ENCODE measurements at places on chromosomes 13 and 19.

DNA sequence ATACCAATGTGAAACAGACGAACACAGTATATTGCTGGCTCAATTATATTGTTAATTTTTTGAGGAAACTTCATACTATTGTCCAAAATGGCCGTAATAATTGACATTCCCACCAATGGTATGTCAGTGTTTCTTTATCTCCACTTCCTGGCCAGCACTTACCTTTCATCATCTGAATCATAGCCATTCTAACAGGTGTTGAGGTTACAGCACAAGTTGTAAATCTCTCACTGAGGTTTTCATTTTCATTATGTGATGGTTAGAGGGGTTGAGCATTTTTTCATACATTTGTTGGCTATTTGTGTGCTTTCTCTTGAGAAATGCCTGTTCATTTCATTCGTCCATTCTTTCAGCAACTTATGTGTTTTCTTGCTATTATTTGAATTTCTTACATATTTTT is 824.0 kb downstream of the UQCRFS1 start:
- no peak for DNase-seq

- no peak for DNase-seq
Measured at GRCh38 chr13:47121092-47121763, 224.4 kb upstream of the HTR2A start.

GRCh38 chr13:106178816-106179215 is 356.6 kb downstream of the EFNB2 start:
- DNase-seq: no peak

GRCh38 chr13:52665325-52665724 is 12.7 kb downstream of the SUGT1 start:
- DNase-seq: peak; percentile 10

GRCh38 chr13:98563071-98563470 is 13.8 kb downstream of the STK24 start:
- no peak for DNase-seq

DNA sequence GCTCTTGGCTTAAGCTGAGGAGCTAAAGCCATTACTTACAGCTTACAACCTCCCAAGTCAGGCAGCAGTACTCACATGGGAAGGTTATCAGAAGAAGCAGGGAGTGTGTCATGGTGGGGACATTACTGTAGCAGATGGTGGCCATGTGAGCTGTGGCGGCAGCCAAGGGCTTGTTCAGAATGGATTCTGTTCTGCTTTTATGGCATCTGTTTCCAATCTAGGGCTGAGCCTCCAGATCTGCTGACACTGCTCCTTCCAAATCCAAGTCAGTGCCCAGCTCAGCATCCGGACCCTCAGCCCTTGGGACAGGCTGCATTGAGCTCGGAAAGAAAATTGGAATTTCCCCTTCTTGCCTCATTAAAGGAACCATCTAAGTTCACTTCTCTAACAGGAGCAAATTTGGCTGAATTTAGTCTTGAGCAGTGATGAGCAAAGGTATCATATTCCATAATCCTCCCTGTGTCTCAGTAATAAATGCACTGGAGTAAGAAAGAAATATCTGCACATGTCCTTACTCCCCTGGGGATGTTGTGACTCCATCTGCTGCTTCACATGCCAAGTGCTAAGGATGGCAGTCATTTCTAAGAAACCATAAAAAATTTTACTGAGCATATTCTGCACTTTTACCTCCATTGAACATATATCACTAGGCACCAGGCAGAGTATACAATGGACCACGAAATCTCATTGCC is 73.9 kb downstream of the KCTD12 start:
- DNase-seq: peak; percentile 78

- no peak for DNase-seq
Measured at GRCh38 chr19:56271151-56271550, 1.4 kb upstream of the EDDM13 start.

DNA sequence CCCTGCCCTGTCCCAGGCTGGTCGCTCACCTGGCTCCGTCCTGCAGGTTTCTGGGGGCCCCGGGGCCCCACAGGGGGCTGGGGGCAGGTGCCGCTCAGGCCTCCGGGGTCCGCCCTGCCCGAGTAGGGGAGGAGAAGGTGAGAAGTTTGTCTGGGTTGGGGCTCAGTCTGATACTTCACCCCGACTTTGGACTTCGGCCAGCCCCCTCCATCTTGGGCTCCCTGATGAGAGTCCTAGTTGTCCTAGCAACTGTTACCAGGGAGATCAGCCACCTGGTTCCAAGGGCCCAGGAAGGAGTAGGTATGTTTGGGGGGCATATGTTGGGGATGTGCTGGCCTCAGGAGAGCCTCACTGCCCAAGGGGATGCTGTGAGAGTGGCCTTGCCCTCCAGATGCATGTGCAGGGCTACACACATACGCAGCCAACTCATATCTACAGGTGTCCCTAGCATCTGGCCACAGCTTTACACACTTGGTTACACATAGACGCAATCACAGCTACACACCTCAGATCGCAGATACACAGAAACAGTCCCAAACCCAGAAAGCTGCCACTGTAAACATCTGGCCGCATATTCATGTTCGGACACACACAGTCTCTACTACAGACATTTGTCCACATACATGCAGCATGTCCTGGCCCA is 3.4 kb downstream of the NUMBL start:
- DNase-seq: no peak

DNA sequence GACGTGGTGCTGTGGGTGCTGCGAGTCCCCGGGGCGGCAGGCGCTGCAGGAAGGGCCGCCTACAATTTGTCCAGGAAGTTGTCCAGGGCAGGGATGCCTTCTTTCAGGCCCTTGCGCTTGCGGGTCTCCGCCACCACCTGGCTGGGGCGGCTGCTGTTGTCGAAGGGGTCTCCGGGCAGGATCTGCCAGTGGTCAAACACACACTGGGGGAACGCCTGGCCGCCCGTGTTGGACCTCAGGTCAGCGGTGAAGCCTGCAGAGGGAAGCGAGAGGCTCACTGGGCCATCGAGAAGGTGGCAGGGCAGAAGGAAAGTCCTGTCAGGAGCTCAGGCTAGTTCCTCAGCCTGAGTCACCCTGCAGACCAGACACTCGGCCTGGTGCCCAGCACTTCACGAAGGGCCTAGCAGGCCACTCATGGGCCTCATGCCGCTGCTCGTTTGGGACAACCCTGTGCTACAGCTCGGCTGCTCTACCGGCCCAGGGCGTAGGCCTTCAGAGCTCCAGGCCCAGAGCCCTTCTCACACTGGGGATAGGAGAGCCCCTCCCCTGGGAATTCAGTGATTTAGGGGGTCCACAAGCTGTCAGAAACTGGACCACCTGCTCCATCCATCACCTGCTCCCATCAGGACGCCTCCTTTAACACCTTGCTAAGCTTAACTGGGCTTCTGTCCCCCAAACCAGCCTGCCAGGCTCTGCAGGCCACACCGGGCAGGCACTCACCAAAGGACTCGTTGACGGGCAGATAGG is 5.8 kb upstream of the DAPK3 start:
- no peak for DNase-seq

GRCh38 chr19:23800868-23801267 is 42.2 kb upstream of the ZNF681 start:
- DNase-seq: no peak

All from GM04504 (cell line).